ENCODE measurements at places on chromosomes 12 and 14. TPM values are rescaled to one million over a fixed set of nuclear protein-coding genes. Genes with fewer than 3 reads are reported as not detected.

The PTPN21 gene
- 37.0 TPM for polyA plus RNA-seq

The NTN4 gene
- 116 TPM for polyA plus RNA-seq

The NFE2 gene
- 2.0 TPM for polyA plus RNA-seq

The INTS13 gene
- polyA plus RNA-seq = 40.1 TPM

The PGF gene
- polyA plus RNA-seq = 12.7 TPM

The EPYC gene
- not detected for polyA plus RNA-seq

The DPPA3 gene
- polyA plus RNA-seq = not detected

DNA sequence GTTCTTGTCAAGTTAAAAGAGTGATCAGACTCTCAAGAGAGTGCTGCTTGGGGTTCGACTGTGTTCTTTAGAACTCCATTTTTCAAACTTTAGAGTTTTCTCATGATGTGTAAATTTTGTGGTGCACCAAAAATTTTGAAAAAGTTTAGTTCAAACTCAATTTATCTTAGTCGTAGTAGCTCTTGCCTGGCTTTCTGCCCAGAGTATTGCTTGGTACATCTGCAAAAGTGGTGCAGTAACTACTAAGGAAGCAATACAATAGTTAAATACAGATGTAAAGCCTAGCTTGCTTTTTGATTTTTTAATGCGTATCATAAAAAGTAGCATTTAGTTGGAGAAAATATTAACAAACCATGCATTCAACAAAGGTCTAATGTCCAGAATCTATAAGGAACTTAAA lies 9.5 kb upstream of the CCDC91 start:
- DNase-seq = no peak

DNA sequence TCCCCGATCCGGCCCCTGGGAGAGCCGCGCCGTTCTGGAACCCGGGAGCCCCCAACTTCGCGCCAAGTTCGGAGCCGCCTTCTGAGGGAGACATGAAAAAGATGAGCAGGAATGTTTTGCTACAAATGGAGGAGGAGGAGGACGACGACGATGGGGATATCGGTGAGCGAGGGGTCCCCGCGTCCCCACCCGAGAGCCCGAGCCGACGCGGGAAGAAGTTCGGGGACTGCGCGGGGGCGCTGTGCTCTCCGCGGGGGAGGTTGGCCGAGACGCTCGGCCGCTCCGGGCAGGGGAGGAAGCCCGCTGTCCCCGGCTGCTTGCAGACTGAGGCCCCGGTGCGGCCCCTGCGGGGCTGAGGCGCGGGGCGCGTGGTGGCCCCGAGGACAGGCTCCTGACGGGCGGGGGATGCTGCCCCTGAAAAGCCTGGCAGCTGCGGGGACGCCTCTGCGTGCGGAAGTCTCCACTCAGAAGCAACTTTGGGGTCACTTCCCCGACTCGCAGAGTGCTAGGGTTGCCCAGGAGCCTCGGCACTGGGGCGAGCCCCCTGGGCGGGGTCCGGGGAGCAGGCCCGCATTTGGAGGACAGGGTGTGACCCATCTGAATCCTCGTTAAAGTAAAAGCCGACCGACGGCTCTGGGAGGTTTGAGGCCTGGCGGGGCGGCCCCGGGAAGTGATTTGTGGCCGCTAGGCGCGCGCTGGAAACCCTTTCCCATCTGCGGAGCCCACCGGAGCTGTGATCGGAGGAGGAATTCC lies 511 bp downstream of the ANO6 start:
- peak; percentile 33 for DNase-seq

DNA sequence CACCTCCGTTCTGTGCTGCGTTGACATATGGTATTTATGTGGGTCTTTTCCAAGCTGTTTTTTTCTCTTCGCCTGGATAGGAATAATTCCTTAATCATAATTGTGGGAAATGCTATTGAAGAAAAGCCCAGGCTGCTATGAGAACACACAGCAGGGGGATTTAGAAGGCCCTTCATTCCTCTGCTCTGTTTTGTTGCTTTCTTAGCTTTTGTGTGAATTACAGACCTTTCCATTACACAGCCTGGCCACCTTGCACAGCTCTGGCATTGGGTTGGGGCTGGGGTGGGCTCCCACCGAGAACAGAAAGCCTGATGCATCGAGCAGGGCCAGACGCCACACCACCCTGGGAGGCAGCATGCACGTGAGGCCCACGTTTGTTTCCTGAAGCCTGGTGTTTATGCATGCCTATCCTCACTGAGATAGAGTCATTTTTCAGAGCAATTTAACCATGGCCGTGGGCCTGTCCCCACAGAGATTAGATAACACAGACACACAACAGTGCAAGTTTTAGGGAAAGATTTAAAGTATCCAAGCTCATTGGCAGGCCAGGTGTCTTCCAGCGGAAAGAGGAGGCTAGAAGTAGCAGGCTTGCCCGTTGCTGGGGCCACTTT lies 287.6 kb upstream of the PWP1 start:
- no peak for DNase-seq

- no peak for DNase-seq
Observed at GRCh38 chr14:39739796-39740195, 307.6 kb upstream of the FBXO33 start.

DNA sequence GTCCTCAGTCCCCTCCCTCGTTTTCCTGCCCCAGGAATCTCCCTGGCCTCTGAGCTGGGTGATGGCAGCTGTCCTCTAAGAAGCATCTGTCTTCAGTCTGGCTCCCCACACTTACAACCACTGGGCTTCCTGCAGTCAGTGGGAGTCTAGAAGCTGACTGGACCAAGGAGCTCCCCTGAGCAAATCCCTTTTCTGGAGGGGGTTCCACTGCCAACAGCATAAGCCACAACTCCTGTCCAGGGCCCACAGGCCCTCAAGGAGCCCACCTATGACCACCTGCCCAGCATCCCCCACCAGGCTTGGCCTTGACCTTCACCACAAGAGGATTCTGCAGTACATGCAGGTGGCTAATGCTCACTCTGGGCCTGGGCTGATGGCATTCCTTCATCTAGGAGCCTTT lies 4.1 kb downstream of the RDH16 start:
- DNase-seq = no peak

DNA sequence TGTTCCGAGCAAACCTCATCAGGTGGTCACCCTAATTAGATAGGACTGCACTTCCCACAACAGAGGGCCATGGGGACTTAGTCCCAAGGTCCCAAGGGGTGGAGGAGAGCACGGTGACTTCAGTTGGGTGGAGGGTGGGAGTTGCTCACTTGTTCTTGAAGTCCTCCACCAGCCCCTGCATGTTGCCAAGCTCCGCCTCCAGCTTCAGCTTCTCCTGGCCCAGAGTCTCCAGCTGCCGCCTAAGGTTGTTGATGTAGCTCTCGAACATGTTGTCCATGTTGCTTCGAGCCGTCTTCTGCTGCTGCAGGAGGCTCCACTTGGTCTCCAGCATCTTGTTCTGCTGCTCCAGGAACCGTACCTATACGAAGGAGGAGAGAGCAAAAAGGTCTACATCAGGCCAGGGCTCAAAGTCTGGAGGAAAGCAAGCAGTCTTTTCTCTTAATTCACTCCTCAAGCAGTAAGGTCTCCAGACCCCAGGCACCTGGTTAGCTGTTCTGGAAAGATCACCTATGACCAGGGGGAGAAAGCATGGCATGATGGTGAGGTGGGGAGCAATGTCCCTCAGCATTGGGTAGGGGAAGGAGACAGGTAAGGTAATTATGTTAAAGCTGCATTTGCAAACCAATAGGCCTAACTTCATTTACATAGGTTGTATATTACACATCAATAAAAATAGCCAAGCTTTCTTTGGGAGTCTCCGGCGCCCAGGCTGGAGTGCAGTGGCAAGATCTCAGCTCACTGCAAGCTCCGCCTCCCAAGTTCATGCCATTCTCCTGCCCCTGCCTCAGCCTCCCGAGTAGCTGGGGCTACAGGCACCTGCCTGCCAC lies 2.9 kb downstream of the KRT8 start:
- DNase-seq = no peak

GRCh38 chr12:49708851-49709250 lies 1.6 kb upstream of the FMNL3 start:
- DNase-seq = no peak

DNA sequence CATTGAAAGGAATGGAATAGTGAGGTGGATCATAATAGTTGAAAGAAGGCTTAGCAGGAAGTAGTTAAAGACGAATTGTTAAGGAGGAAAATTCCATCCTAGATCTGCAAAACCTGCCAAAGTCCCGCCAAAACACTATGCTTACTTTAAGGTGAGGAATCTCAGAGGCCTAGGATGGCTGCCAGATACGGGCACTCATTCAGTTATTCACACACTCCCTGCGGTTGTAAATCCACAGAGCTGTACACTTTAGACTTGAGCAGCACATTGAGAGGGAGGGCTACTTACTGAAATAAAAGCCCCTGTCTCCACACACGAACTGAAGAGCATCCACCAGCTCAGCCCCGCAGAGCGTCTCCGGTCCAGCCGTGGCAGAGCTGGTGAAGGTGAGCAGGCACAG lies 5.0 kb downstream of the IGF1 start:
- DNase-seq = no peak

DNA sequence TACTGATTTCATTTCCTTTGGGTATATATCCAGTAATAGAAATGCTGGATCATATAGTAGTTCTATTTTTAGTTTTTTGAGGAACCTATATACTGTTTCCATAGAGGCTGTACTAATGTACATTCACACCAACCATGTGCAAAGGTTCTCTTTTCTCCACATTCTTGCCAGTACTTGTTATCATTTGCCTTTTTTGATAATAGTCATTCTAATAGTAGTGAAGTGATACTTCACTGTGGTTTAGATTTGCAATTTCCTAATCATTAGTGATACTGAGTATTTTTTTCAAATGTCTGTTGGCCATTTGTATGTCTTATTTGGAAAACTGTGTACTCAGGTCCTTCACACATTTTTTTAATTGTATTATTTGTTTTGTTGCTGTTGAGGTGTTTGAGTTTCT lies 148.2 kb upstream of the NAV3 start:
- DNase-seq = no peak

GRCh38 chr12:43893670-43894069 lies 57.8 kb downstream of the TMEM117 start:
- DNase-seq = no peak

DNA sequence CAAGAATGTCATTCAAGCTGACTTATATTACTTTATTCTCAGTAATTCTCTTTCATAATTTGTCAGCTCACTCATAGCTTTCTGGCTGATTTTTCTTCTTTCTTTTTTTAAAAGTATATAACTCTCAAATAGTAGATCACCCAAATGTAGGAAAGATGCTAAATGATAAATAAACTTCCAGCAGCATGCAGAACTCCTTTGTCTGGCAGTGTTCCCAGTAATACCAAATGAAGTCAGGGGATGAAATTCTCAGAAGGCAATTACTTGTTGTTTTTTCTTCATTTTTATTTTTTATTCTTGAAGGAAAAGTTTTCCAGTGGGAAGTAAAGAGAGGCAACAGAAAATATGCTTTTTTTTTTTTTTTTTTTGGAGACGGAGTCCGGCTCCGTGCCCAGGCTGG lies 133.3 kb upstream of the SLCO1C1 start:
- no peak for DNase-seq

Data from right renal pelvis (tissue), 4 donors.